ENCODE measurements at places on chromosomes 7 and 10. TPM values are rescaled to one million over a fixed set of nuclear protein-coding genes. Genes with fewer than 3 reads are reported as not detected.

Gene CHST3
- 8.6 TPM for total RNA-seq

Gene LAMB4
- 0.21 TPM for total RNA-seq

Gene RPEL1
- not detected for total RNA-seq

Gene AKR1C4
- total RNA-seq: not detected

Gene C10orf53
- not detected for total RNA-seq

Gene SSC4D
- 14.0 TPM for total RNA-seq

DNA sequence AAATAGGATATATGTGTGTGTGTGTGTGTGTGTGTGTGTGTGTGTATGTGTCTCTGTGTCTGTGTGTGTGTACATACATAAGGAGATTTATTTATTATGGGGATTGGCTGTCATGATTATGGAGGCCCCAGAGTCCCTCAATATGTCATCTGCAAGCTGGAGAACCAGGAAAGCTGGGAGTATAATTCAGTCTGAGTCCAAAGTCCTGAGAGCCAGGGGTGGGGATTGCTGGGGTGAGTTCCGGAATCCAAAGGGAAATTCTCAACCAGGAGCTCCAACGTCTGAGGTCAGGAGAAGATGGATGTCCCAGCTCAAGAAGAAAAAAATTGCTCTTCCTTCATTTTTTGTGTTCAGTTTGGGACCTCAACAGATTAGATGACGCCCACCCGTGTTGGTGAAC, 50.7 kb upstream of the PLPP4 start:
- no peaks in the 10 kb centered on the region for H3K4me1 ChIP-seq
- DNase-seq: no peak
- H3K4me3 ChIP-seq: no peak overlapping the region

GRCh38 chr7:159152816-159153215, 8.1 kb upstream of the VIPR2 start:
- no peak for DNase-seq
- no peaks in the 10 kb centered on the region for H3K4me1 ChIP-seq
- no peaks in the 10 kb centered on the region for H3K36me3 ChIP-seq
- no peak overlapping the region for H3K27ac ChIP-seq

GRCh38 chr7:25014756-25015155, 34.8 kb upstream of the OSBPL3 start:
- no peak overlapping the region for H3K4me3 ChIP-seq
- no peak overlapping the region for H3K27ac ChIP-seq
- no peaks in the 10 kb centered on the region for H3K27me3 ChIP-seq
- no peaks in the 10 kb centered on the region for H3K36me3 ChIP-seq
- no peak for DNase-seq

- no peak for DNase-seq
- H3K4me1 ChIP-seq: no peaks in the 10 kb centered on the region
- no peaks in the 10 kb centered on the region for H3K36me3 ChIP-seq
- H3K4me3 ChIP-seq: no peak overlapping the region
- no peaks in the 10 kb centered on the region for H3K27me3 ChIP-seq
- no peak overlapping the region for H3K27ac ChIP-seq
Measured at GRCh38 chr10:71554671-71555070, 158.0 kb downstream of the CDH23 start.

DNA sequence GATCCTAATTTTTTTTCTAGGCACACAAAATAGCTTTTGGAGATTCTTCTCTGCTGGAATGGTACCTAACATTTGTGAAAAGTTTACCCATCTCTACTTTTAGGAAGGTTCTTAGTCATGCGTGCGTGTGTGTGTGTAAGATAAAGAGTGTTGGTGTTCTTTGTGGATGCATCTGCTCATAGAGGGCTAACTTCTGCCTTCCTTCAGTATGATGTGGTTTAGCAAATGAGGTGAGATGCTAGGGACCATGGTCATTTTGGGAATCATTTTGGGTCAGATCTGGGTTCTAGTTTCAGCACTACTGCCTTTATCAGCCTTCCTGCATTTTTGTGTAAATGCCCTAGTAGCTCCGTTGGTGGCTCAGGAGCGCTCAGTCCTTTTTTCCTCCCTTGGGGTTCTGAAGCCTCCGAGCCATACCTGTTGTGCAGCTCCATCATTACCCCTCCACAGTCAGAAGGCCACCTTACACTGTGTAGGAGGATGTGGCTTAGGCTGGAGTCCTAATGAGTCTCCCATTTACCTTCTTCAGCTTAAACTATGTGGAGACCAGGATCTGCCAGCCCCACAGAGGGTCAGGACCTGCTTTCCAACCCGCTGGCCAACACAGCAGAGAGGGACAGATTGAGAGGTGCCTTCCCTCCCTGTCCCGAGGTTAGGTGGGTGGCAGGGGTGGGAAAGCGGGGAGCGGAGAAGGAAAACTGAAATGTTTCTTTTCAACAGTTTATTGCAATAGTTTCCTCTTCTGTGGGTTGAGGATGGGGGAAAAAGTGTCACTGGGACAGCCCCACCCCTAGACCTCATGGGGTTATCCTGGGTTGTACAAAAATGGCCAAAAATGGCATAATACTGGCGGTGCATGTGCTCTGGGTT, 31.2 kb downstream of the TSPAN14 start:
- H3K27ac ChIP-seq: no peak overlapping the region
- no peaks in the 10 kb centered on the region for H3K36me3 ChIP-seq
- no peak overlapping the region for H3K4me3 ChIP-seq
- no peak for DNase-seq
- H3K4me1 ChIP-seq: peaks cover 52% of the 10 kb centered on the region

- H3K4me1 ChIP-seq: no peaks in the 10 kb centered on the region
- no peaks in the 10 kb centered on the region for H3K27me3 ChIP-seq
- no peak overlapping the region for H3K27ac ChIP-seq
- DNase-seq: no peak
Measured at GRCh38 chr7:117937049-117937752, 64.0 kb upstream of the CTTNBP2 start.

DNA sequence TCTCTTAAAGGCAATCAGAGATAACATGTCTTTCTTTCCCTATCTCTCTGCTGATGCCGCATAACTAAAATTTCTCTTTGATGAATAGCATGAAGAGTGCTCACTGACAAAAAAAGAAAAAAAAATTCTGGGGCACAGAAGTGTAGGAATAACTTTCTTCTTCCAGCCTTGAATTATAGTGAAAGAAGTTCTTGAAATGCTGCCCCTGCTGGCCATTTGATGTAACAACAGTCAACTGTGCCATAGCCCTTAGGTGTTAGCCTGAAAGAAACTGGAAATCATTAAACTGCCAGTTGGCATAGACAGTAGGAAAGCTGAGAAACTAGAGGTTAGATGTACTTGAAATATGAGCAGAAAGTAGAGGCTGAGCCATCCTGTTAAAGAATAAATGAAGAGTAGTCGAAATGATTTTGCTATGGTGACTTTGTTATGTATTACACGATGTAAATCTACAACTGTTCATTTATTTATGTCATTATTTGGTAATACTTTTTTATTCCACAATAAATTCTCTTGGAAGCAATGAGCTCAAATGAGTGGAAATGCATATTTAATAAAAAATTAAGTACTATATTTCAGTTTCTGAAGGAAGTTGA, 48.3 kb upstream of the FAM171A1 start:
- H3K27ac ChIP-seq: no peak overlapping the region
- DNase-seq: peak; percentile 29
- no peaks in the 10 kb centered on the region for H3K4me1 ChIP-seq
- no peaks in the 10 kb centered on the region for H3K36me3 ChIP-seq
- H3K27me3 ChIP-seq: no peaks in the 10 kb centered on the region

DNA sequence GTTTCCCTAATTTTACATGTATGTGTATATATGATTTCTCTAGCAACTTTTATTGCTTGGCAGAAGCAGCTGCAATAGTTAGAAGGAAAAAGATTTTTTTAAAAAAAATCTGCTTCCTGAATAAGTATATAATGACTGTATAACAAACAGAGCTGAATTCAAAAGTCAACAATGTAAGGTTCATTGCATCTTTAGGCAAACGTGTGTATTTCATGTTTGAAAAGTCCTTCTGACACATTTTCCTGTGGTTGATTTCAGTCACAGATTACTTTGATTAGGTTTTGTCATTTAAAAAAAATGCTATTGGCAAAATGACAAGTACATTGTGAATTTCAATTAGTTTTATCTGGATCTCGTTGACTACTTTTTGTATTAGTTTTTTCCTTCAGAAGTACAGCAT, 231.0 kb downstream of the CSTF2T start:
- H3K4me3 ChIP-seq: no peak overlapping the region
- peaks cover 5% of the 10 kb centered on the region for H3K4me1 ChIP-seq
- no peaks in the 10 kb centered on the region for H3K36me3 ChIP-seq
- no peak overlapping the region for H3K27ac ChIP-seq
- DNase-seq: no peak

All from thyroid gland (tissue), 4 donors.